Caki2 (cell line): ENCODE measurements at places on chromosomes 2 and 18.

DNA sequence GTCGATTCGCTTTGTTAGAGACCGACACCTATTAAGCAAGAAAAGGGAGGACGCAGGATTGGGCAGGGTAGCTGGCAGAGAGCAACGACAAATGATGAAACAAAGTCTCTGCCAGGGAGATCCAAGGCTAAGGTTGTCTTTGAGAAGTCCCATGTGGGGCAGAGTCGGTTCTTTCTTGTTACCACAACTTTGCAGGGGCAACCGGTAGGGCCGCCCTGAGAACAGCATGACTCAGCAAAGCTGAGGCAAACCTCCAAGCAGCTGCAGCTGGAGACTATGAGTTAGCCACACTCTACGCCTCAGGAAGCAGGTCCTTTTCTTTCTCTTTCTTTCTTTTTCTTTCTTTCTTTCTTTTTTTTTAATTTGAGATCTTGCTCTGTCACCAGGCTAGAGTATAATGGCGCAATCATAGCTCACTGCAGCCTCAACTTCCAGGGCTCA is 452.3 kb upstream of the ID2 start:
- DNase-seq, result peak; percentile 46

GRCh38 chr2:40166006-40166405 is 285.9 kb downstream of the SLC8A1 start:
- DNase-seq, result no peak

DNA sequence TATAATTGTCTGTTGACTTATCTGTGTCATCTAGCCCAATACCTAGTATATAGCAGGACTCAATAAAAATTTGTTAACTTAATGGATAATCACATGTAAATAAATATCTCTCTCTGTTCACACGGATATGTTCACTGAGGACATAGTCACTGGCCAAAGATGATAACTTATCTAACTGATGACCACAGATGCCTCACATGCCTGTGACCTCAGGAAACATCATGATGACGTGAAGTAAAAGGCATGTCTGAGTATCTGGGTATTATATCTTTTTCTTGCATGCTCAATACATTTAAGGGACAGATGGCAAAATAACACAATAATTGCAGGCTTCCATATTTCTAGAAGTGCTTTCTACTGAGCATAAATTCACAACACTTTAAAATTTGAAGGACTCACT is 41.4 kb upstream of the PARD3B start:
- DNase-seq, result no peak

- DNase-seq, result peak; percentile 94
Observed at GRCh38 chr2:200765139-200765951, 46.4 kb upstream of the BZW1 start.

GRCh38 chr2:109275120-109276012 is 146.4 kb downstream of the SH3RF3 start:
- DNase-seq, result no peak
